GM13977 (cell line): ENCODE measurements at places on chromosomes 3 and 15.

DNA sequence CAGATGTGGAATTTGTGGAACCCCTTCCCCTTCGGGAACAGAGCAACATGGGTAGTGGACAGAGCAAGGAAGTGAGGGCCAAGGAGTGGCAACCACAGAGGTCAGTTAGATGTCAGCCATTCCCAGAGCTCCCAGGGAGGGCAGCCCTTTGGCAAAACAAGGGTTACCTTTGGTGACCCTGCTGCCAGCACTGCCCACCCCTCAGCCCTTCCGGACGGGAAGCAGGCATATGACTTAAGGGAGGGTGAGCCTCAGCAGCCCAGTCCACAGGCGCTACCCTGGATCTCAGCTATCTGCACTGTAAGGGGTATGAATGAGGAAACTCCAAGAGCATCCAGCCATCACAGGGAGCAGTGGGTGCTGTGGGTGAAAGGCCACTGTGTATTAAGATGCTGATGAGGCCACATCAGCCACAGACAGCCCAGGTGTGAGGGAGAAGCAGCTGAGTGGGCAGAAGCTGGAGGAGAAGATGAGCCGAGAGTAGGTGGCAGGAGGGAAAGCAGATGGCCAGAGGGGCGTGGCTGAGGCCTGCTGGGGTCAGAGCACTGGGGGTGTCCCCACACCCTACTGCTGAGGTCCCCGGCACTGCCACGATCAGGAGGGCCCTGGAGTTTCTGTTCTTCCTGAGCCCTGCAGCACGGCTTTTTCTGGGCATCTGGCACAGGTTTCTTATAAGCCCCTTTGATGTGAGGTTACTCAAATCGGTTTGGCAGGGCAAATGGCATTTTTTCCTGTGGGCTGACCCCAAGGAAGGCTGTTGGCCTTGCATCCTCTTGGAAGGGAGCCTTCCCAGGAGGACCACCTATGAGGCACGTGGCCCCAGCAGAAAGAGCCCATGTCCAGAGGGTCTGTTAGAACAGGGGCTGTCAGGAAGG, 6.2 kb downstream of the PLA2G4D start:
- no peak for DNase-seq

DNA sequence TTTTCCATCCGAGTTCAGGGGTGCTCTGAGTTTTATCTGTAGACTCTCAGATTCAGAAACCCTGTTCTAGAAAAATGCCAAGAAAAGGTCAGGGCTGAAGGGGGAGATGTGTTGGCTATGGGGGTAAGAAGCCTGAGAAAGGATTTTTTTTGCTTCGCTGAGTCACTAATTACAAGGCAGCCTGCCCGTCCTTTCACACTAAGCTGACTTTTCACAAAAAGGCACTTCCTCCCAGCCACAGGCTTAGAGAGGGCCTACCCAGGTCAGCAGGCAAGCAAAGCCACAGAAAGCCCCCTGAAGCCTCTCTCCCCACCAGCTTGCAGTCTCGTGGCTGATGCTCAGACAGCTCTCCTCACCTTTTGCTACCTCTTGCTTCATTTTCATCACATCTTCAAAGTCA, 192.6 kb upstream of the PRICKLE2 start:
- no peak for DNase-seq

DNA sequence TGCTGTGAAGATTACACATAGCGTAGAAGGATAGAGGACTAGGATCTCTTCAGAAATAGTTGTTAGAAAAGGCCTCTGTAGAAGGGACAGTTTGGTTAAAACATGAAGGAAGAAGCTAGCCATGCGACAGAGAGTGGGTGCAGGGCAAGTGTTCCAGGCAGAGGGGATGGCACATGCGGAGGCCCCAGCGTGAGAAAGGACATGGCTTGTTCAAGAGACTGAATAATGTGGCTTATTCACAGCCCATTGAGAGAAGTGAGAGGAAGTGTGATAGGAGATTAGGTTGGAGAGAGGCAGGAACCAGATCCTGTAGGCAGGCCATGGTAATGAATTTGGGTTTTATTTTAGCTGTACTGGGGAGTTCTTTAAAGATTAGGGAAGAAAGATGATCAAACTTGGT, 56.4 kb downstream of the NEO1 start:
- no peak for DNase-seq

DNA sequence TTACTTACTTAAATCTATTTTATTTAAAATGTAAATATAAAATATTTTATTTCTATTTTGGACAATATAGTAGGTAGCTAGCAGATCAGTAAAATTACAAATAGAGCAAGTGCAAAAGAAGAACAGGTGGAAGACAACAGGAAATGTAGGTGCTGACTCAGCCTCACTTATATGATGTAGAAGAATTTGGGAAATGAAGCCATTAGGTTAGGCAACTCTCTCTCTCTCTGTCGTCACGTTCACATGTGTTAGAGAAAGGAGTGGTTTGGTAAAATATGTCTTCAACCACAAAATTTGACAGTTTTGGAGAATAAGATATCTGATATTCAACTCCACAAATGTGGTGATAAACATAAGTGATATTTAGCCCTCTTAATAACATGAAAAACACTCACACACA, 532.5 kb upstream of the KCNMB2 start:
- no peak for DNase-seq

- DNase-seq = no peak
Observed at GRCh38 chr15:96352604-96353405, 22.3 kb downstream of the NR2F2 start.

DNA sequence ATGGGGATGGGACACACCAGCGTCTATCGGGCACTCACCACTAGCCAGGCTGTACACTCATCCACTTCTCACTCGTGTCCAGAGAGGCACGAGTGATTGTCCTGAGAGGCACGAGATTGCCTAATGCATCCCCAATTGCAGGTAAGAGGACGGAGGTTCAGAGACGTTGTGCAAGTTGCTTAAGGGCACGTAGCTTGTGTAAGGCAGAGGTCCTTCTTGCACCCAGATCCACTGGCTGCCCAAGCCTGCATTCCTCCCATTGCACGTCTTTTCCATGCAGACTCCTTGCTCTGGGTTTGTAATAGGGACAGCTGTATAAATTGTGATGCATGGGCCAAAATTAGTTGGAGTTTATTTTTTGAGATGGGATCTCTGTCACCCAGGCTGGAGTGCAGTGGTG, 264.3 kb downstream of the PLCL2 start:
- no peak for DNase-seq

- peak; percentile 49 for DNase-seq
Observed at GRCh38 chr3:108477511-108478147, 32.8 kb downstream of the MYH15 start.

- DNase-seq = no peak
Observed at GRCh38 chr3:51970606-51971300, 3.1 kb downstream of the ABHD14B start.

DNA sequence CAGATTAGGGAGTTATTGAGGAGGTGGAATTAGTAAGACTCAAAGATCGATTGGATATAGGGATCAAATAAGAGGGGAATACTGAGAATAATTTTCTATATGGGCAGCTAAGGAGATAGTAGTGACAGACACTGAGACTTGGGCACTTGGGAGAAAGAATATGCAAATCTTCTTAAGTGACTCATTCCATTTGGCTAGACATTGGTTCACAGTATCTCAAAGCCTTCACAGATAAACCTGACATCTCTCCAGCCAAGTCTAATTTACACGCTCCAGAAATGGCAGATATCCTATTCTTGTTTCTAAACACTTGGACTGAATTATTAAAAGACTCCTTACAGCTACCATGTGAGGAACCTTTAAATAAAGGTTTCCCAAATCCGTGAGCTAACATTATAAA, 104.6 kb upstream of the ADAMTS9 start:
- no peak for DNase-seq

- no peak for DNase-seq
Observed at GRCh38 chr3:14320219-14320618, 82.2 kb upstream of the SLC6A6 start.

DNA sequence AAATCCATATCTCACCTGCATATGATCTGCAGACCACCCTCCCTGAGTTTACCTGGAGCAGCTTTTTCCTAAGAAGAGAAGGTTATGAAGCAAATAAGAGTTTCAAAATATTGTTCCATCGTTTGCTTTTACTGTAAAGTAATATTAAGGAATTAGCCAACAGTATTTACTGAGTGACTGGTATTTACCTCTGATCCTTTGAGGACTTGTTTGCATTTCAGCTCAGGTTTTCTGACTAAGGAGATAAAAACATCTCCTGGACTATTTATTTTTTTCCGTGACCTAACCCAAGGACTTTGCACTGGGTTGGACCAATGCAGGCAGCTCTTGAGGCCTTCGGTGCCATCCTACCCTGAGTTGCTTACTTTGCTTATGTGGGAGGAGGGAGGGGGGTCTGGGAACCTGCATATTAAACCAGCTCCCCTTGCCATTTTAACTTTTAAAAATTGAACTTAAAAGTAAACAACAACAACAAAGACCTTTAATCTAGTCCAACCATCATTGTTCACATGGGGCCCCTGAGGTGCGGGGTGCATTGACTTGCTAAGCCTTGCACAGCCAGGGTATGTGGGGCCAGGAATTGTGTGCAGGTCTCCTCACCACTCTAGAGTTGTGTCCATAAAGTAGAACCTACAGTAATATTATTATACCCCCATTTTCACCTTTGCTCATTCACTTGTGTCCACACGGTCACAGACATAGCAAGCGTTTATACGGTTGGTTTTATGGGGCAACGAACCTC, 39.3 kb downstream of the TRAK1 start:
- no peak for DNase-seq

DNA sequence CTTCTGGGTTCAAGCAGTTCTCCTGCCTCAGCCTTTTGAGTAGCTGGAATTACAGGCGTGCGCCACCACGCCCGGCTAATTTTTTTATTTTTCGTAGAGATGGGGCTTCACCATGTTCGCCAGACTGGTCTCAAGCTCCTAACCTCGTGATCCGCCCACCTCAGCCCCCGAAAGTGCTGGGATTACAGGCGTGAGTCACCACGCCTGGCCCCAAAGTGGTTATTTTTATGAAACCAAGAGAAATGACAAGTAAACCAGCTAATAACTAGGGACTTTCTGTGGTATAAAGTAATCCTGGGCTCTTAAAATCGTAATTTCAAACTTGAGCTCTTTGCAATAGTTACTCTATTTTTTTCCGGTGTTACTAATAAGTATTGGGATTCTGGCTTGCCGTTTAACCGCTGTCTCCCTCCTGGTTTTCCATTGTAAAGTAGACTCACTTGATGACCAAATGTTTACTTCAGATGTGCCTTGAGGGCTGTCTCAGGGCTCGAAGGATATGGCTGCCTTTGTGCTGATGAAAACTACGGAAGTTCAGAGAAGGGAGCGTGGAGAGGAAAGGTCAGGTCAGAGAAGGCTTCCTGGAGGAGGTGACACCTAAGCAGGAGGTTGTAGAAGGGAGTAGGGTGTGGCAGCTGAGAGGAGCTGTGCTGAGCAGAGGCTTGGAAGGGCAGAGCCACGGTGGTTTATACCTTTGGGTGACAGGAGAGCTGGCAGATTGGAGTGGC, 4.2 kb downstream of the ZSCAN2 start:
- no peak for DNase-seq

GRCh38 chr15:60083318-60083717, 79.2 kb downstream of the FOXB1 start:
- DNase-seq = no peak

DNA sequence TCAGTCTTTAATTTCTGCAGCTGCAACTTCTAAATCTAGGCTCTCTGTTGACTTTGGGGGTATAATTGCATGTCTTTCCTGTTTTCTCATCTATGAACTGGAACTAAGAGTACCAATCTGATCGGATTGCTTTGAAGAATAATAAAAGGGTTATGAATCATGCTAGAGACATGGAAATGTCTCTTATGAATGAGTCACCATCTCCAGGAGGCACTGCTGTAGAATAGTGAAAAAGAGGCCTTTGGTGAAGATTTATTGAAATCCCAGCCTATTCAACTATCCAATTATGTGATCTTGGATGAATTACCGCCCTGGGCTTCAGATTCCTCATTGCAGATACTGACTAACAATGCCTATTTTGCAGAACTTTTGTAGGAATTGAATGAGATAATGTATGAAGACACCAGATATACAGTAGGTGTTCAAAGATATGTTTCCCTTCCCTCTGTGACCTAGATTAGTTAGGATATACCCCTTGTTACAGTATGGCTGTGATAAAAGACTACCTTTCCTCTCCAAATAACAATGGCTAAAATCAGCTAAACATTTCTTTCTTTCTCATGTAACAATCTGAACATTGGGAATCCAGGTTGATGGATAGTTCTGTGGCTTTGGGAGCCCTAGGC, 11.5 kb upstream of the CMTM8 start:
- no peak for DNase-seq

DNA sequence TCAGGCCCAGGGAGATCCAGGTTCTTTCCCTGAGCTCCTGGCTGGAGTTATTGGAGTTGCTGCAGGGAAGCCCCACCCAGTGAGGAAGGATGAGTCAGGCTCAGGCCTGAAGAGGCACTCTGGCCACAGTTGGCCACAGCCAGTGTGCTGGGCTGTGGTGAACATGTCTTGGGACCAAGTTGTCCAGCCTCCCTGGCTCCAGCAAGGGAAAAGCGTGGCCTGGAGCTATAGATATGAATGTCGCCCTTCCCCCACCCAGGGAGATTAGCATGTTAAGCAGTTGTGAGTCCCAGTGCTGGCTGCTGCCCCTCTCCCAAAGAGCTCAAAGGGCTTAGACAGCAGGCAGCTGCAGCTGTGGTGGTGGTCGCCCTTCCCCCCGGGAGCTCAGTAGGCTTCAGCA, 963.2 kb downstream of the ROBO2 start:
- no peak for DNase-seq

DNA sequence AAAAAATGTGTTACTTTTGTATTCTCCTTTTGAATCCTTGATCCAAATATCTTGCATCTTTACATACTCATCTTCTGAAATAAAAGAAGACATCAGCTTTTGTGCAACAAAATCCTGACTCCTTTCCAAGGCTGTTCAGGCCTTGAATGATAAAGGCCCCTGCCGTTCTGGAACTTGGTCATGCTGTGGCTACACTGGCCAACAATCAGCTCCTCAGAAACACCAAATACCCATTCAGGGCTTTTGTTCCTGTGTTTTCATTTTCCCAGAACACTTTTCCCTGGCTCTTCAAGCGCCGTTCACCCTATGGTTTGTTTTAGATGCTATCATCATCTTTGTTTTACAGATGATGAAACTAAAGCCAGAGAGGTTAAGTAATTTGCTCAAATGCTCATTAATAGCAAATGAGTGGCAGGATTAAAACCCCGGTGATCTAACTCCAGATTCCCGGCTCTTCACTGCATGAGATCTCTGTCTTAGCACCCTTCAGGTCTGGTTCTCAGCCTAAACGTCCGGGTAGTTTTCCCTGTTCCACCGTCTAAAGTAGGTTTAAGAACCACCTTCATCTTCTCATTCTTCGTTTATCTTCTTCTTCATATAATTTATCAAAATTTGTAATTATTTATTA, 58.3 kb downstream of the EPHA3 start:
- no peak for DNase-seq

DNA sequence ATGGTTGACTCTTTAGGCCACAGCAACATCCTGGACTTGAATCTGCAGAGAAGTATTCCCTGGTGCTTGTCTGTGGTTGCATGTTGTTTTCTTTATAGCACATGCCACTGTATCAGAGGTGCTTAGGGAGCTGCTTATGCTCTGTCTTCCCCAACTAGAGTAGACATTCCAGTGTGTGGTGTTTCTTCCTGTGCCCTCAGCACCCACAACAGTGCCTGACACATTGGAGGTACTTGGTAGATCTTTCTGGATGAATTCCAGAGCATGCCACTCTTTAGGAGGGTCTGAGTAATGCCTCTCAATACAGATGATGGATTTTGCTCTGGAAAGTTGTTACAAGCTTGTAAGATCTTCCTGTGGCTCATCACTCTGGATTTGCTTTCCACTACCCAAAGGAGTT, 117.6 kb downstream of the CHDH start:
- no peak for DNase-seq
